Brain pericyte (primary cell): ENCODE measurements at places on chromosomes 6 and 20.

DNA sequence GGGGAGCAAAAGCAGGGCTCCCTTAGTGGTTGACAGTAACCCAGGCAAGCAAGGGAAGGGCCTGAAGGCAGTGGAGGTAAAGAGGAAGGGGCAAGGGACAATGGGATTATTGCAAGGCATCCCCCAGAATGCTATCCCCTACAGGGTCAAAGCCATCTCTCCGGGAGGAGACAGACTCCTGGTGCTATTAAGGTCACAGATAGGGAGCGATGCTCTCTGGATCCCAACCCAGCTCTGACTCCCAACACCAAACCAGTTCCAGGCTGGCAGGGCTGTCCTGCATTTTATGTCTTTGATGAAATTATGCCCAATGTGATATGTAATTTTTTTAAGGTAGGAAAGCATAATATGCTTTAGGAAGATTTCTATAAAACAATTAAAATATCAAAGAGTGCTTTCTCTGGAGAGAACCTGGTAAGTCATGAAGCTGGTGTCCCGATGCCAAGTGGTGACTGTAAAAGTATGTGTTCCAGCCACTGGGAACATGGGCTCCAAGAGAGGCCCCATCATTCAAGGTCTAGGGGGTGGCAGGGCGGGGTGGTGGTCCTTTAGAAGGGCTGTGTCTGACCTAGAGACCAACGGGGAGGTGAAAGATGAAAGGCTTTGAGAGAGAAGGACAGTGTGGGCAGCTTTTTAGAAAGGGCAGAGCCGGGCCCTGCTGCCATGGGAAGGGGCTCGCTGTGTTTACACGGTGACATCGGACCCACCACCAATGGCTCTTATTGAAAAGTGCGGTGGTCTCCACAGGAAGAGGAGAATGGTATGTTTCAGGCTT, 276.5 kb downstream of the CDC5L start:
- no peak for DNase-seq

DNA sequence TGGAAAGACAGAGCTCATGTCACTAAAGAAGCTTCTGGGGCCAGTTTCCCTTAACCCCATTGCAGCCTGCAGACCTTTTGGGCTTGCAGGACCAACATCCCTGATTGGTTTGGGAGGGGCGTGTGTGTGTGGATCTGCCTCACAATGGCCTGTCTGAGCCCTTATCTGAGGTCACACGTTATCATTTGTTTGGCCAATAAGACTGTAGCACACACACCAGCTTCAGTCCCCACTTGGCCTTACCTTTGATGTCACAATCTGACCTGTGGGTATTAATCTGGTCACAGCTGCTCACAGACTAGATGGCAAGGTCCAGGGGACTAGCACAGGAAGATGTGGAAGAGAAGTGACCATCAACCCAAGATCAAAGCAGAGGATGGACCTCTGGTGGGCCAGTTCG, at the start of gene SCP2D1:
SCP2D1 (plus strand) TSS at position 301 of the 400 bp plus-strand sequence; CDS start at position 334, 33 bp downstream.
- DNase-seq, result no peak

GRCh38 chr20:53962388-53962787, 108.0 kb downstream of the BCAS1 start:
- DNase-seq, result no peak

GRCh38 chr20:46507760-46508407, 5.5 kb downstream of the ZNF334 start:
- no peak for DNase-seq

DNA sequence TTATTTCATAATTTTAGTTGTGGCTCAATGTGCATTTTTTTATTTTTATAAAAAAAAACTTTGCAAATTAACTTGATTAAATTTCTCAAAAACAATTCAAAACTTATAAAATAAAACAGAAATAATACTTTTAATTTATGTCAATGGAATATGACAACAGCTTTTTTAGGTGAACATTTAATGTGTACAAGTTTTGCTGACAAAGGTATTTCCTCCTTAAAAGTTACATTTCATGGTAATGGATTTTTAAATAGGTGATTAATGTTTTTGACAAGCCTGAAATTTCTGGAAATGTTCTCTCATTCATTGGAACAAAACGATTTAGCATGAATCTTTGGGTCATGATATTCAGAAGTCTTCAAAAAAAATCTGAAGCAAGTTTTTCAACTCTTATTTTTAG, 1160.0 kb downstream of the HACE1 start:
- no peak for DNase-seq

DNA sequence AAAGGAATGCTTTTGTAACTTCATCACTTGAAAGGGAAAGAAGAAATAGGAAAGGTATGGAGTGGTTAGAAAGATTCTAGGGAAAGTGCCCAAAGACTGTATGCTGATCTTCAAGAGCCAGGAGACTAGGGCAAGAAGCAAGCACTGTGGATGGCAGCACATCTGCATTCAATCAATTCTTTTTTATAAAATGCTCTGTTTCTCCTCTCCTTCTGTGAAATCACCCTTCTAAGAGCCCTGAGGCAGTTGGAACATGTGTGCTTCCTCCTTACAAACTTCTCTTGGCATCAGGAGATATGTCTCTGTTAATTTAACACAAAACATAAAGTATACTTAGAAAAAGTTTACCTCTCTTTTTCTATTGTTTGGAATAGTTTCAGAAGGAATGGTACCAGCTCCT, 1162.2 kb upstream of the GJE1 start:
- DNase-seq, result no peak

- peak; percentile 22 for DNase-seq
These were observed 19.6 kb upstream of the IL17F start for GRCh38 chr6:52263709-52264540.

GRCh38 chr6:18415671-18416340, 28.7 kb downstream of the RNF144B start:
- DNase-seq, result no peak

DNA sequence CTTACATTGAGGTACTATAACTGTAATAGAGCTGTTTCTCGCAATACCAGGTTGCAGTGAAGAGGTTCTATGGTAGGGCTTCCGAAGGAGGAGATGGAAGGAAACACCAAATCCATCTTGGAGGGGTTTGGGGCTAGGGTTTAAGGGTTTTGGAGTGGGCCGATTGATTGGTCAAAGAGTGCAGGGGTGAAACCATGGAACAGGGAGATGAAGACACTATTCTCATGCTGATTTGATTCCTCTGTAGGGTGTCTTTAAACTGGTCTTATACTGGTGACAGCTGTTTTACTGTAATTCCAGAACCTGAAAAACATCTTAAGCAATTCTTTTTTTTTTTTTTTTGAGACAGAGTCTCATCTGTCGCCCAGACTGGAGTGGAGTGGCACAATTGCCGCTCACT, 7.8 kb downstream of the SMIM13 start:
- no peak for DNase-seq

DNA sequence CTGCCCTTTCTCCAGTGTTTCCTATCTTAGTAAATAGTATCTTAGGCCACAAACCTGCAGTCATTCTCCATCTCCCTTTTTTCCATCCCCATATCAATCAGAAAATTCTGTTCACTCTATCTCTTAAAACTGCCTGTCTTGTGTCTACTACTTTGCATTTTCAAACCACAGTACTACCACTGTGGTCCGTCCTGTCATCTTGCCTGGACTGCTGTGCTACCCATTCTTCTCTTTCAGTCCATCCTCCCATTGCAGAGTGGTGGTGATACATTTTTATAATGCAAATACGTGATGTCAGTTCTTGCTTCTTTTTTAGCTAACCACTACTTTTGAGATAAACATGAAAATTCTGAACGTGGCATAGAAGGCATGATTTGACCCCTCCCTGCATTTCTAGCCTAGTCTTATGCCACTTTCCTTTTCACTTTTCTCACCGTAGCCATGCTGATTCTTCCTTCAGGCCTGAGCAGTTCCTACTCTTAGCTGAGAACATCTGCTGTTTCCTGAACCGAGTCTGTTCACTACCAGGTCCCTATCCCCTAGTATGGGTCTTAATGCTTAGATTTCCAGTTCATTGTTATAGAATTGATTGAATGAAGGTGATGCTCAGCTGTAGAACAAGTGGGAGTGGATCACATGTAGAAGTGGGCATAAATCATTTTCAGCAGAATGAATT, 13.8 kb downstream of the TBPL1 start:
- DNase-seq, result no peak

DNA sequence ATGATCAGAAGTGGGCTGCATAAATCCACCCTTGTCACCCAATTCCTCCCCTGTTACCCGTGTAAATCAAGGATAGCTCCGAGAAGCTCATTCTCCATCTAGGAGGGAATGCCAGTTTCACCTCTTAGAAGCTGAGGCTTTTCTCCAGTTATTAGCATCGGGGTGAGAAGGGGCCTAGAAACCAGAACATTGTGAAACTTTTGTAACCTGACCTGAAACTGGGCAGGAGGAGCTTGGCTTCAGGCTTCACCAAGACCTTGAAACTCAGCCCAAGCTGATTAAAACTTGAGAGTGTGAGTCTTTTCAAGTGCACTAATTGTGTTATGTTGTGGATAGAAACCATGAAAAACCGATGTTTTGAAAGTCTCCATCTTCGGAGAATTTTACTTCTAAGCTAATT, 103.1 kb downstream of the BMP2 start:
- DNase-seq, result no peak

DNA sequence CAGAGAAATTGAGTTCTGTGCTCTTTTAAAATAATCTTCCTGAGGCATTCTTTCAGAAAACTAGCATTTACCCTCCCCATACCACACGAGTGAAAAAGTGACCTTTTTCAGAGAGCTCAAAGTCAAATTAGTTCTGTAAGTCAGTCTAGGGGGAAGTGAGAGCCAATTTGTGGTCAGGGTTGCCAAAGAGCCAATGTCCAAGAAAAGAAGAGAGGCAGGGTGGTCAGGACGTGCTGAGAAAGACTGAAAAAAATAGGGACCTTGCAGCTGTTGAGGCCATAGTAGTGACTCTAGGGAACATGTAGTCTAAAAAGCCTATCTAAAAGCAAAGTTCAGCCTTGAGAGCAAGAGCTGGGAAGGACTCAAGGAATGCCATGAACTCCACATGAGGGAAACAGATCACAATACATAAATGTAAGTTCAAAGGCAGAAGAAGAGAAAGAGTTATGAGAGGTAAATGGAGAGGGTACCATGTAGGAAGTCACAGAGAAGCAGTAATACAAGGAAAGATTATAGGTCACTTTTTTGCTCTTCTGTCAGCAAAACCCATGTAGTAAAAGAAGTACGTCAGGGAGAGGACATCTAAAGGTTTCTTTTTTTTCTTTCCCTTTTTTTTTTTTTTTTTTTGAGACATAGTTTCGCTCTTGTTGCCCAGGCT, 565.1 kb upstream of the FLRT3 start:
- DNase-seq, result no peak

GRCh38 chr6:127968394-127968793, 67.5 kb upstream of the THEMIS start:
- no peak for DNase-seq

- DNase-seq, result no peak
These were observed 42.0 kb upstream of the MCHR2 start for GRCh38 chr6:100035873-100036653.

- no peak for DNase-seq
These were observed 862.6 kb downstream of the KIF16B start for GRCh38 chr20:15710636-15711035.

DNA sequence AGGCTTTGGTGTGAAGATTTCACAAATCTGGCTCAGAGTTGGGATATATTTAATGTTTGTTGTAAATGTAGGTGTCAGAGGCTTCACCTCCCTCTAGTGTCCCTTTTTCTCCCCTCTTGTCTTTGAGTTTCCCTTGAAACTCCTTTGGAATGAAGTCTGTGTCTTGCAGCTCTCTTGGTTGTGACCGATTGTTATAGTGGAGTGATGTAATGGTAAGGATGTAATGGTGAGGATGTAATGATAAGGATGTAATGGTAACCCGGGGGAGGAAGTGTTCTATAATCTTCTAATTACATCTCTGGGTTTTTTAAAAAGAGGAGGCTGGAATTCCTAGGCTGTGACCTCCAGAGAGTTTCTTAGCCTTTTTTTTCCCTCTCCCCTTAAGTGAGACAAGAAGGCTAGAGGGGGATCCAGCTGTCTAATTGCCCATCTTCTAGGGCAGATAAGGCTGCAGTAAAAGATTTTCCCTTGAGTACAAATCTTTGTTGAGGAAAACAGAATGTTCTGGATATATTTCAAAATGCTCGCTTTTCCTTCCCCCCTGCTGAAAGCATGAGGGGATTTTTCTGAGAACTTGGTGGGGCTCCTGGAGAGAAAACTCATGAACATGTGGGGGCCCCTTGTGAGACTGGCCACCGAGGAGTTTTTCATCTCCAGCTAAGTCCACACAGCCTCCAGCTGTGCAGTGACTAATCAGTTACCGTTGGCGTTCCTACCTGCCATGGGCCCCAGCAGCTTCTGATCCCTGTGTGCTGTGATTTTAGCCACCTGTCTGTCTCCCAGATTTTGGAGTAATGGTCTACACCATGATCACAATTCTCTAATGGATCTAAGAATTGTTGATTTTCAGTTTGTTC, 156.7 kb upstream of the PMEPA1 start:
- DNase-seq, result no peak
